ENCODE measurements at places on chromosomes 2 and 18. TPM values are rescaled to one million over a fixed set of nuclear protein-coding genes. Genes with fewer than 3 reads are reported as not detected.

Gene DNMT3A
- polyA plus RNA-seq, result 70.3 TPM

DNA sequence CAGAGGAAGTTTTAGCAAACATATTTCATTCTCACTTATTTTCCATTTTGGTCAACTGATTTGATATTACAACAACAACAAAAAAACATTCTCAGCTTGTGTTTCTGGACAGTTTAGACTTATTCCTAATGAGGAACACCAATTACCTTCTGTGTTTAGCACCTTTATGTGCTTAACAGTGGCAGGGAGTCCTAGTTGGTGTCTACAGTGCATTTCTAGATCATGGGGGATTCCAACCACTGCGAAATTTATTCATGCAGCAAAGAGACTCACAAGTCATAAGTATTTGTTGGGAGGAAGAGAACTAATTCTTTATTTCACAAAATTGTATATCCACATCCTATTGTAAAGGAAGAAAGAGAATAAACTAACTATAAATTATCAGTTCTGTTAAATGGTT is 4.2 kb downstream of the ARHGAP28 start:
- DNase-seq, result no peak

GRCh38 chr2:183812091-183812490 is 687.8 kb downstream of the NUP35 start:
- DNase-seq, result no peak

DNA sequence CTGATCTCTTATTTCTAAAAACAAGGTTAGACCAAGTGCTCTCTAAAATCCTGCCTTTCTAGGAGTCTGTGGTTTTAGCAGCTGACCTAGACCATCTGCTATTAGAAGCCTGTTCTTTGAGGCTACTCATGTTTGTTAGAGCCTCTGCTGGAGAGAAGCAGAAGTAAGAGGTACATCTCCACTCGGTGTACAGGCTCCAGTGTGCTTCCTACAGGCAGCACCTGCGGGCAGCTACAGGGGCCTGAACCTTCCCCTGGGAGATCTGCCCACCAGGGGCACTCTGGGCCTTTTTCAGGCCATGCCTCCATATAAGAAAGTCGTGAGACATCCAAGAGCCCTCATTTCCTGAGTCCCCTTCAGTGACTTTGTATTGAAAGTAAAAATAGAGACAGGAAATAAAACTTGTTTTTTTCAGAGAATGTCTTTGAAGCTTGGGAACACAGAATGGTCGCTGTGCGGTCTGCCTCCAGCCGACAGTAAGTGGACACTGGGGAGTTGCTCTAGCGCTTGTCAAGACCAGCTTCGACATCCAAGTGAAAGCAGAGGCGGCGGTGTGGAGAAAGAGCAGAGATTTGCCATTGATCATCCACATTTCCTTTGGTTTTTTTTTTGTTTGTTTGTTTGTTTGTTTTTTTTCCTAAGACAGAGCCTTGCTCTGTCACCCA is 31.7 kb downstream of the ONECUT2 start:
- DNase-seq, result no peak

DNA sequence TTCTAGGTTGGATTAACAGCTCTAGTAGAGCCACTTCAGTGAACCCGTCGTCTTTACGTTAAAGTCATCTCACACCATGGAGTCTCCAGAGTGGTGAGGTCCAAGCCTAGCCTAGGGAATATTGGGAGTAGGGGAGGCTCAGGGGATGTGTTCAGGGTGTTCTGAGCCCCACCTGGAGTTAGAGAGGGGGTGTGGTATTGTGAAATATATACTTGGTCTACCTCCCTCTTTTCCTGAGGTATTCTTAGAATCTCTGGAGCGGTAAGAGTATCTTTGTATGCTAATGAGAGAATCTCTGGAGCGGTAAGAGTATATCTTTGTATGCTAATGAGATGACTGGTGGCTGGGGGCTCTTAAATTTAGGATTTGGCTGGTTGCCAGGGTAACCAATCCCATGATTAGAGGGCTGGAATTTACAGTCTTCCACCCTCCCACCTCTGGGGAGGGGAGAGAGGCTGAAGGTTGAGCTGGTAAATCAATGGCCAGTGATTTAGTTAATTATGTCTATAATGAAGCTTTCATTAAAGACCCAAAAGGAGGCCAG is 69.5 kb downstream of the INPP4A start:
- no peak for DNase-seq

DNA sequence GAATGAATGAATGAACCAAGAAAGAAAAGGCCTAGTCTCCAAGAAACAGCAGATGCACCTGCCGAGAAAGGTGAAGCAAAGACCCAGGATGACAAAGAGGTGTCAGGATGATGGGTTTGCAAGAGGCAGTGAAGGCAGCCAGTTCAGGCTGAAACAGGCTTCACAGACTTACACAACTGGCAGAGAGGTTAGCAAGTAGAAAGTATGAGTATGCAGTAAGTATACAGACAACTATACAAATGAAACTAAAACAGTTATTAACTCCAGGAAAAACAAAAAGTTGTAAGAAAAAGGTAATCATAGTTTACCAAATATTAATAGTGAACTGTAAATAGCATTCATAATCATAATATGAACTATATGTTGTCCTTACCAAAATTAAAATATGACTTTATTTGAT is 19.8 kb upstream of the RNU4ATAC start:
- DNase-seq, result no peak

GRCh38 chr2:171325886-171326585 is 107.8 kb downstream of the METTL8 start:
- no peak for DNase-seq

- no peak for DNase-seq
These were observed 9.8 kb upstream of the EFR3B start for GRCh38 chr2:25032094-25032493.
